Astrocyte (in vitro differentiated cells and primary cell): ENCODE measurements at places on chromosomes 6 and 20. TPM values are rescaled to one million over a fixed set of nuclear protein-coding genes. Genes with fewer than 3 reads are reported as not detected.

- DNase-seq: no peak
Observed at GRCh38 chr6:90967471-90967870, 380.6 kb upstream of the MAP3K7 start.

DNA sequence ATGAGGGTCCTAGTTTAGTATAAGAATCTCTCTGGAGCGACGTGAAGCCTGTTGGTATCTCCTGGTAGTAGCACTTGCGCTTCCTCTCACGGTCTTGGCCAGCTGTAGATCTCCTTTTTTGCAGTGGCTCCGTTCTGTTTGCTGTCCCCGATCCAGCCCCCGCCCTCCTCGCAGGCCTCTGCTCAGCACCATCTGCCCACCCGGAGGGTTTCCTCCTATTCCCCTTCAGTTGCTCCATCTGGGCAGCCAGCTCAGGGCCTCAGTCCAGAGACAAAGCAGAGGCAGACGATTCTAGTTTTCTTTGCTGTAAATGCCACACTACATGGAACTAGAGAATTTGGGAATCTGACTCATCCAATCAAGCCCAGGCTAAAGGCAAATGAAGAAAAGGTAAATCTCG, 126.6 kb downstream of the TIAM2 start:
- DNase-seq: peak; percentile 28

GRCh38 chr6:127510876-127511275, 8.3 kb downstream of the MTCL3 start:
- DNase-seq: no peak

GRCh38 chr20:7180256-7181045, 413.0 kb downstream of the BMP2 start:
- peak; percentile 7 for DNase-seq

DNA sequence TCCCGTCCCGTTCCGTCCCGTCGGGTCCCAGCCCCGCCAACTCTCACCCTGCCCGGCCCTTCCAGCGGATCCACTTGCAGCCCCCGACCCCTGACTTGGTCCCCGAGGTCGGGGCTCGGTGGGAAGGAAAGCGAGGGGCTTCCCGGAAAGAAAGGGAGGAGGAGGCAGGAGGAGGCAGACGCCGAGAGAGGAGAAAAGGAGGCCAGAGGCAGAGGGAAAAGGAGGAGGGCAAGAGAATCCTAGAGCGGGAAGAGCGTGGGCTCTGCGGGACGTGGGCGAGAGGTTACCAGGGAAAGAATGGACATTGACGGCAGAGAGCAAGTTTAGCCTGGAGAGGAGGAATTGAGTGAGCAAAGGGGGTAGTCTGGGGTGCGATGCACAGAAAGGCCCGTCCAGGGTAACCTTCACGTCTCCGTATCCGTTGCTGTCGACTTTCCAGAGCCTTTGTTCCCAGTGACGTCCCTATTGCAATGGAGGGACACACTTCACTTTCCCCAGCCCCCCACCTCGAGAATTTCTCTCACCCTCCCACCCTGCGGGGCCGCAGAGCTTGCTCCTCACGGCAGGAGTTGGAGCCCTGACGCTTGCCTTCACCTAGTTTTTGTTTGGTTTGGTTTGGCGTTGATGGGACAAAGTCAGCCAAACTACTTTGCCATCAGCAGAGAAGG, 477 bp upstream of the MOXD1 start:
- DNase-seq: no peak

DNA sequence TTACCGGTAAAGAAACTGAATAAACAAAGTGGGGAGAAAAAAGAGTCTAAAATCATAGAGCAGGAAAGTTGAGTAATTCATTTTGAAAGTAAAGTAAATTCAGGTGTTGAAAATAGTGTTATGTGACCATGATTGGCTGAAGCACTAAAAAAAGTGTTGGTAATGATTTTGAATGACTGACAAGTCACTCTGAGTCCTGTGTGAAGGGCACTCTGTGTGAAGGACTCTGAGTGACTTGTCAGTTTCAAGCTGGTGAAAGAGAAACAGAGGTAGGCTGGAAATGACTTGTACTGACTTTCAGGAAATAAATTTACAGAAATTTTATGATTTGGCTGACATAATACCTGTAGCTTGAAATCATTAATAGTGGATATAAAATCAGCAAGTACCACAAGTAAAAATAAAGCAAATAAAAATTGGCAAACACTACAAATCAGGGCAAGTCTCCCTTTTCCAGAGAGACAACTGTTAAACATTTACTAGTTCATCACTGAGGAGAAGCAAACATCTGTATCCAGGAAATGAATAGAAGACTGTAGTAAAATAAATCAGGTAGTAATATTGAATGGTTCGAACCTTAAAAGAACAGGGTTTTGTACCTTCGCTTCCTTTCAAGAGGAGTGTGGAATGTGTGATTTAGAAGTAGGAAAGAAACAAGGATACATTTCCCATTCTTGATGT, 630.6 kb downstream of the GRIK2 start:
- no peak for DNase-seq

DNA sequence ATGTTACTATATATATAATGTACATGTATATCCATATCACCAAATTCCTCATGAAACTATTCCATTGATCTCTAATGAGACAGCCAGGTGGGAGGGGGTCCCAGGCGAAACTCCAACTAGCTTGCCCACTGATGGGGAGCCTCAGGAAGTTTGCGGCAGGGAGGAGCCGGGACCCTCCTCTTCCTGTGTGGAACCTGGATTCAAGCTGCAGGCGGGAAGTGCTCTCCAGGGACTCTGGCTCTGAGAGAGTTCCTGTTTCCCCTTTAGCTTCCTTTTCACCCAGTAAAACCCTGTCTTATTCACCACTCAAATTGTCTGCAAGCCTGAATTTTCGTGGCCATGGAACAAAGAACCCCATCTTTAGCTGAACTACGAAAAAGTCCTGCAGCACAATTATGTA, 152.2 kb downstream of the OPN5 start:
- DNase-seq: no peak

DNA sequence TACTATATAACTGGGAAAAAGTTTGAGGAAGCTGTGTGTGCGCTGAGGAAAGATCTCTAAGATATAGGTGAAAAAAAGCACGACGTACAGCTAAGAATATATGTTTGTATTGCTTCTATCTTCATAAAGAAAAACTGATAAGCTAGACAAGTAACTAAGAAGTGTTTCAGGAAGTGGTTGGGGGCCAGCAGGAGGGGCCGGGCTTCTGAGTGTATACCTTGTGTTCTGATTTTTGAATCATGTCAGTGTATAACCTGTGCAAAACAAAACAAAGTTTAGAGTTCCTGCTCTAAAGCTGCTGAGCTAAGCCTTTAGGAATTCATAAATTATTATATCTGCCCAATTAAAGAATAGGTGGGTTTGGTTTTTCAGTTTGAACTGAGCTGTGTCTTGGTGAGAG, 7.9 kb upstream of the OSER1 start:
- DNase-seq: no peak

GRCh38 chr6:148811459-148811858, 64.6 kb downstream of the UST start:
- DNase-seq: no peak

- no peak for DNase-seq
Observed at GRCh38 chr6:115819506-115819905, 241.2 kb downstream of the FRK start.

- no peak for DNase-seq
Observed at GRCh38 chr6:148134592-148134991, 208.0 kb upstream of the SASH1 start.

RHAG gene
- not detected in 2 replicates for total RNA-seq
